ENCODE measurements at places on chromosomes 5 and 9. TPM values are rescaled to one million over a fixed set of nuclear protein-coding genes. Genes with fewer than 3 reads are reported as not detected.

Gene GPR151
- not detected for total RNA-seq

Gene PRELID2
- 50.2 TPM for total RNA-seq

Gene SLC6A19
- total RNA-seq: not detected

Gene LHX6
- total RNA-seq: not detected

Gene SLC34A3
- not detected for total RNA-seq

DNA sequence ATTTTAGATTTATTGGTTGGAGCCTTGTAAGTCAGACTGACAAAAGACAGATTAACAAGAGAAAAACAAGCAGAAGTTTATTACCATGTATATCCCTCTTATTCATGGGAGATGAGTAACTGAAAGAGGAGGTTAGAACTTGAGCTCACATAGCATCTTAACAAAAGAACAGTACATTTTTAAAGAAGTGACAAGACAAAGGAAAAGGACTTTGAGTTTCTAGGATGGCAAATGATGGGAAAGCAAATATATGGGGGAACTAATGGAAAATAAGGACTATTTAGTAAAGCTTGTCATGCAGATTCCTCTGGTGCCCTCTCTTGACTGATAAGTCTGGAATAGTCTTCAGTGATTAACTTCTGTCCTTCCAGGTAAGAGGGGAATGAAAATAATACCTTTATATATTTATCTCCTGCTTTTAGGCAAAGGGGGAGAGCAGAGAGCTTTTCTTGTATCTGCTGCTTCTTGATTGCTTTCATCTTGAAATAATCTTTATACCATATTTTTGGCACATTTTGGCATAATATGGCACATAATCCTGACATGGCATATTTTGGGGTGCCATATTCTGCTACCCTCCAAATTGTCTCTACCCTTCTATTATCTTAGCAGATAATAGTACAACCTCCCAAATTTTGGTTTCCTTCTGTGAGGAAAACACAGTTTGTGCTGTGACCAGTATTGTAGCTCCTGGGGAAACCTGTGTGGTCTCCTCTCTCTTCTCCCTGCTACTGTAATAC lies 206.8 kb downstream of the TMC1 start:
- H3K4me3 ChIP-seq: no peak overlapping the region
- H3K27me3 ChIP-seq: no peaks in the 10 kb centered on the region
- no peaks in the 10 kb centered on the region for H3K4me1 ChIP-seq
- no peaks in the 10 kb centered on the region for H3K36me3 ChIP-seq
- DNase-seq: no peak

GRCh38 chr9:90966480-90967144 lies 165.0 kb downstream of the SYK start:
- no peaks in the 10 kb centered on the region for H3K36me3 ChIP-seq
- H3K4me1 ChIP-seq: no peaks in the 10 kb centered on the region

DNA sequence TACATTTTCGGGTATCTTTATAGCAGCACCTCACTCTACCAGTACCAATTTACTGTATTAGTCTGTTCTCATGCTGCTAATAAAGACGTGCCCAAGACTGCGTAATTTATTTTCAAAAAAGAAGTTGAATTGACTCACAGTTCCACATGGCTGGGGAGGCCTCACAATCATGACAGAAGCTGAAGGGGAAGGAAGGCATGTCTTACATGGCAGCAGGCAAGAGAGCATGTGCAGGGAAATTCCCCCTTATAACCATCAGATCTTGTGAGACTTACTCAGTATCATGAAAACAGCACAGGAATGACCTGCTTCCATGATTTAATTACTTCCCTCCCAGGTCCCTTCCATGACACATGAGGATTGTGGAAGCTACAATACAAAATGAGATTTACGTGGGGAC lies 602.6 kb upstream of the DAB2 start:
- no peaks in the 10 kb centered on the region for H3K27me3 ChIP-seq
- DNase-seq: no peak
- no peaks in the 10 kb centered on the region for H3K4me1 ChIP-seq
- H3K27ac ChIP-seq: no peak overlapping the region
- no peaks in the 10 kb centered on the region for H3K36me3 ChIP-seq

DNA sequence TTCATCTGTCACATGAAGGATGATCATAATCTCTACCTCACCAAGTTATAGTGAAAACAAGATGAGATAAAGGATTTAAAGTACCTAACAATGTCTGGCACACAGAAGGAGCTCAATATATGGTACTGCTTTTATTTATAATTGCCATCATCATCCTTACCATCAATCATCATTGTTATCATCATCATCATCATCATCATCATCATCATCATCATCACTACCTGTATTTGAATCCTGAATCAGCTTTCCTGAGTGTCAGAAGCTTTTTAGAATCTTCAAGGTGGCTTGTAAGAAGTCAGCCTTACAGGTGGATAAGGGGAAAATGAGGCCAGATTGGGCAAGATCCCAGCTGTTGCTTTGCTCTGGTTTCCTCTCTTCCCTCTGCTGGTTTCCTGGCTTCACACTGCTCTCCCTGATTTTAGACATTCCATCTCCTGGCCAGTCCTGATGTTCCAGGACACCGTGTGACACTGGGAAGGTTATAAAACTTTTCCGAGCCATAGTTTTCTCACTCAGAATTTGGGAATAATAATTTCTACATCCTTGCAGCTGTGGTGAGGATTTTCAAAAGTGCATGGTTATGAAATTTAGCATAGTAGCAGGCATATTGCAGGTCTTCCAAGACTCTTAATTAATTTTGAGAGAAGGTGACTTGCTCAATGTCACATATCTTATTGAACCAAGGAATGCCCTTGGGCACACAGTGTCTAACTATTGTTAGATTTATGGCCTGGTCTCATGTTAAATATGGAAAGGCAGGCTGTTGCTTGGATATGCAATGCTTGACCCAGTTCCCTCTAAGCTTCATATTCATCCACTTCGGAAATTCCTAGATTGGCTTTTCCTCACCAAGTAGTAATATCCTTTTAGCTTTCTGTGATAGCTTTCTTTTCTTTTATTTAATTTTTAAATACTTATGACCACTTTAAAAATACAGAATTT lies 160.7 kb downstream of the TMEM38B start:
- H3K36me3 ChIP-seq: no peaks in the 10 kb centered on the region
- no peak for DNase-seq
- H3K27ac ChIP-seq: no peak overlapping the region
- no peaks in the 10 kb centered on the region for H3K4me1 ChIP-seq
- H3K27me3 ChIP-seq: no peaks in the 10 kb centered on the region

- DNase-seq: no peak
- no peak overlapping the region for H3K4me3 ChIP-seq
- H3K4me1 ChIP-seq: peaks cover 8% of the 10 kb centered on the region
- H3K36me3 ChIP-seq: no peaks in the 10 kb centered on the region
- H3K27ac ChIP-seq: no peak overlapping the region
- no peaks in the 10 kb centered on the region for H3K27me3 ChIP-seq
Observed at GRCh38 chr9:95989297-95989696, 113.8 kb downstream of the ERCC6L2 start.

- H3K4me3 ChIP-seq: no peak overlapping the region
- DNase-seq: no peak
- H3K27ac ChIP-seq: no peak overlapping the region
Observed at GRCh38 chr5:89087551-89088318, 204.8 kb upstream of the MEF2C start.

DNA sequence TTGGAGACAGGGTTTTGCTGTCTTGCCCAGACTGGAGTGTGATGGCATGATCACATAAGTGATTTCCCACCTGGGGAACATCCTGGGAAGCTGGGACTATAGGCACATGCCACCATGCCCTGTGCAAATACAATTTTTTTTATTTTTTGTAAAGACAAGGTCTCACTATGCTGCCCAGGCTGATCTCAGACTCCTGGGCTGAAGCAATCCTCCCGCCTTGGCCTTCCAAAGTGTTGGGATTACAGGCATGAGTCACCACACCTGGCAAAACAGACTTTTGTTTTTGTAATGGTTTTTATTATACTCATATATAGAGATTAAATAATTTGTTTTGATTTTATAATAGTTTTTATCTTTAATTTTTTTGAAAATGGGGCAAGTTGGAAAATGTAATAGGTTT lies 14.7 kb downstream of the DNAJC25 start:
- no peaks in the 10 kb centered on the region for H3K27me3 ChIP-seq
- no peak overlapping the region for H3K27ac ChIP-seq
- no peak overlapping the region for H3K4me3 ChIP-seq
- H3K36me3 ChIP-seq: peaks cover 20% of the 10 kb centered on the region

DNA sequence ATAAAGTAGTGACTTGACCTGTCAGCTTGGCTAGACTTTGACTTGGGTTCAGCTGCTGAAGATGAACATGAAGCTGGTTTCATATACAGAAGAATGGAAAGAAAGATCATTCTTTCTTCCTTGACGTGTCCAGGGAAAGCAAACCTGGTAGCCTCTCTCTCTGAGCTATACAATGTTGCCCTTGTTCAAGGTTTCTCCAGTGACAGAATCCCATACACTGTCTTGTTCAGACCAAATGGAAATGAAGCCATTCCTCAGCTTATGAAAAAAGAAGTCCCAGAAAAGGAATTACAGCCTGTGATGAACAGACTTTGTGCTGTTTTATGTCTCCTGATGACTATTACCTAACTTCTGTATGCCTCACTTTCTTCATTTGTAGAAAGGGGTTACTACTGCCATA lies 349.8 kb upstream of the KLF4 start:
- no peaks in the 10 kb centered on the region for H3K27me3 ChIP-seq
- no peak overlapping the region for H3K27ac ChIP-seq
- DNase-seq: no peak

- H3K4me3 ChIP-seq: no peak overlapping the region
- no peaks in the 10 kb centered on the region for H3K27me3 ChIP-seq
- H3K36me3 ChIP-seq: no peaks in the 10 kb centered on the region
- peaks cover 9% of the 10 kb centered on the region for H3K4me1 ChIP-seq
Observed at GRCh38 chr9:135032868-135033460, 54.5 kb upstream of the OLFM1 start.

GRCh38 chr9:127682351-127683136 lies 24.2 kb upstream of the CFAP157 start:
- H3K4me3 ChIP-seq: no peak overlapping the region
- no peaks in the 10 kb centered on the region for H3K27me3 ChIP-seq
- no peaks in the 10 kb centered on the region for H3K36me3 ChIP-seq
- no peak for DNase-seq

DNA sequence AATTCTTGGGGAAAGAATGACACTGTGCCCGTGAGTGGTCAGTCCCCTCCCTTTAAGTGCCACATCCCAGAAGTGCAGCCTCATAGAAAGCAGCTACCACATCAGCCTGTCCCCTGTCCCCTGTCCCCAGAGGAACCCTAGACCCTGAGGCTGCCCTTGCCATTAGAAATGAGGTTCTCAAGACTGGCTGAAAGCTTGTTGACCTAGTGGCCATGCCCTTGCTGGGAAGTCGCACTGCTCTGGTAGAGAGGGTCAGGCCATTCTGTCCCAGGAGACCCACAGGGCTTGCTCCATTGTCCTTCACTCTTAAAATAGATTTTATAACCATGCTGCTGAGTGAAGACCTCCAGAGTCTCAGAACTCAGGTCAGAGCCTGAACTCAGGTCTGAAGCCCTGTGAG lies 184.5 kb downstream of the RGS3 start:
- no peak for DNase-seq

DNA sequence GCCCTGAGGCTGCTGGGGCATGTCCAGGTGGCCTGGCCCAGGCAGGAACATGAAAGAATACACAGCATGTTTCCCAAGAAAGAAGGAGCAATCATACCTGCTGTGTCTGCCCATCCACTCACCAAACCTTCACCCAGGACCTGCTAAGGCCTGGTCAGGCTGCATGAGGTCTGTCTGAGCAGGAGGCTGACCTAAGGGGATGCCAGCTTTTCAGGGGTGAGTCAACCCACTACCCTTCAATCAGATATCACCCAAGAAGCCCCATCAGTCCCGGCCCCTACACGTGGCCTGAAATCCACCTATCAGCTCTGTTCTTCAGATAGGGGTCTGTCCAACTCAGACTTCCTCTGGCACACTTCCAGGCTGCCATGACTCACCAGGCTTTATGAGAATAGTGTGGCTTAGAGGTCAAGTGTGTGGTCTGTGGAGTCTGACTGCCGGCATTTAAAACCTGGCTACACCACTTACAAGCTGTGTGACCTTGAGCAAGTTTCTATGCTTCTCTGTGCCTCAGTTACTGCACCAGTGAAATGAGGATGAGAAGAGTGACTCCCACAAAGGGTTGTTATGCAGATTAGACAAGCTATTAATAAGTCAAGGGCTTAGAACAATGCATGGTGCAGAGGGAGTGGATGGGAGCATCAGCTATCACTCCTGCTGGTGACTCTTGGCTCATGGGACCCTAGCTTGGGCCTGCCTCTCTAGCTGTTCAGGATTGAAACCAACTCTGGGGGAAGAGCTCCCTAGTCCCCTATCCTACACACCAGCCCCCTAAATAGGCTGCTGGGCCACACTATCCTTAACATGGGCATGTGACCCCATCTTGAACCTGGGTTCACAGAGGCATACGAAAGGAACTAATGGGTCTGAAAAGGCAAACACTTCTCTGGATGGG lies 130.3 kb downstream of the PAX5 start:
- peaks cover 2% of the 10 kb centered on the region for H3K4me1 ChIP-seq
- H3K4me3 ChIP-seq: no peak overlapping the region
- no peaks in the 10 kb centered on the region for H3K36me3 ChIP-seq

- H3K27me3 ChIP-seq: no peaks in the 10 kb centered on the region
- no peak for DNase-seq
- H3K4me1 ChIP-seq: peaks cover 93% of the 10 kb centered on the region
- H3K4me3 ChIP-seq: no peak overlapping the region
- H3K27ac ChIP-seq: peak overlapping the region; percentile 98
- no peaks in the 10 kb centered on the region for H3K36me3 ChIP-seq
Observed at GRCh38 chr5:37568893-37569292, 189.8 kb downstream of the WDR70 start.

GRCh38 chr9:129838707-129839259 lies 3.5 kb downstream of the USP20 start:
- no peak for DNase-seq
- no peaks in the 10 kb centered on the region for H3K27me3 ChIP-seq
- no peak overlapping the region for H3K4me3 ChIP-seq
- peaks cover 9% of the 10 kb centered on the region for H3K4me1 ChIP-seq
- H3K27ac ChIP-seq: no peak overlapping the region

DNA sequence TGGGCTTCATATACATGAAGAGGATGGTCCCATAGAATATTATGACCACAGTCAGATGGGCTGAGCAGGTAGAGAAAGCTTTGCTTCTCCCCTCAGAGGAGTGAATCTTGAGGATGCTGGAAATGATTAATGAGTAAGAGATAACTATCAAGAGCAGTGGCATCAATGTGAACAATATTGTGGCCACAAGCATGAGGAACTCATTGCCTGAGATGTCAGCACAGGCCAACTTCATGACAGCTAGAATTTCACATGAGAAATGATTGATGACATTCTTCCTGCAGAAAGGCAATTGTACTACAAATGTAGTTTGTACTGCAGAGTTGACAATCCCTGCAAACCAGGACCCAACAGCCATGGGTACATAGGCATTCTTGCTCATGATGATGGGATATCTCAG lies 586 bp downstream of the OR13C9 start:
- no peaks in the 10 kb centered on the region for H3K27me3 ChIP-seq
- H3K4me3 ChIP-seq: no peak overlapping the region
- no peaks in the 10 kb centered on the region for H3K4me1 ChIP-seq

DNA sequence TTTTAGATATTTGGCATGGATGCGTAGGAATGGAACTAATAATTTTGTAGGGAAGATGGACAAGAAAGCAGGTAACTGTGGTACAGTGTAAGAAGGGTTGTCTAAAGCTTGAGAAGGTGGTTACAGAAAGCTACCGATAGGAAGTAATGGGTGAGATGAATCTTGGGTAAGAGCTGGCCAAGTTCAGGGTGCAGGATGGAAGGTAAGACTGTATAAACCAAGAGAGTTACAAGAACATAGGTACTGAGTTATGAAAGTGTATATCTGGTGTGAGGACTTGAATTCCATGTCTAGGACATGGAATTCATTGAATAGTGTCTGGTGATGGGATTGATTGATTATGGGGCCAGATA lies 1.4 kb downstream of the MCCC2 start:
- no peaks in the 10 kb centered on the region for H3K36me3 ChIP-seq
- H3K27me3 ChIP-seq: no peaks in the 10 kb centered on the region
- peaks cover 5% of the 10 kb centered on the region for H3K4me1 ChIP-seq
- DNase-seq: no peak
- no peak overlapping the region for H3K27ac ChIP-seq

Data from A673 (cell line).